Stimulated activated CD4-positive, alpha-beta T cell treated with anti-CD3 and anti-CD28 coated beads, Interleukin-2, amount 100 ng/mL, for 24 hours (primary cell): ENCODE measurements at places on chromosomes 6 and 20.

DNA sequence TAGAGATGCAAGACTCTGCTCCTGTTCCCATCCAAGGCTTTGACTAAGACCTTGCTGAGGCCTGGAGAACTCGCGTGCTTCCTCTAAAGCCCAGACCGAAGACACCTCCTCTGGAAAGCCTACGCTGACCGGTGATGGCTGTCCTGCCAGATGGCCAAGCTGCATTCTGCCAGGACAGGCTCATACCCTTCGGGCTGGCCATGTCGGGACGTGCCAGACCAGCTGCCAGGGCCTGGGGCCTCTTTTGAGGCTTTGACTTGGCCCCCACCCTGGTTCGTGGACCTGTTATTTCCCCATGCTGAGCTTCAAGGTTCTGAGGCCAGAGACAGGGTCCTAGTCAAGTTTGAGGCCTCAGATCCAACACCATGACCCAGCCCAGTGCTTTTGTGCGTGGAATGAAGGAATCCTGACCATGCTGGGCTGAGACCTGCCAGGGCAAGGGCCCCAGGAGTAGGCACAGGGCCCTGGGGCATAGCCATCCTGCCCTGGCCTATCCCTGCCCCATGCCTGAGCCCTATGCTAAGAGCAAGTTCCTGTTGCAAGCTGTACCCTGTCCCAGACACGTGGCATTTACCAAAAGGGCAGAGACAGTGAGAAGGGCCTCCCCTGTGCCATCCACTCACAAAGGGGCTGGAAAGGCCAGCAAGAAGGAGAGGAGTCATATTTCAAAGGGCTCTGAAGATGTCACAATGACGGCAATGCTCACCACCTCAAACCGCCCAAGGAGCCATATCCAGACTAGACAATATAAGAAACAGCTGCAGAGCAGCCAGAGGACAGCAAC, 42.8 kb downstream of the MRPL14 start:
- DNase-seq = no peak

GRCh38 chr20:52193133-52193532, 1.6 kb upstream of the ZFP64 start:
- no peak for DNase-seq

DNA sequence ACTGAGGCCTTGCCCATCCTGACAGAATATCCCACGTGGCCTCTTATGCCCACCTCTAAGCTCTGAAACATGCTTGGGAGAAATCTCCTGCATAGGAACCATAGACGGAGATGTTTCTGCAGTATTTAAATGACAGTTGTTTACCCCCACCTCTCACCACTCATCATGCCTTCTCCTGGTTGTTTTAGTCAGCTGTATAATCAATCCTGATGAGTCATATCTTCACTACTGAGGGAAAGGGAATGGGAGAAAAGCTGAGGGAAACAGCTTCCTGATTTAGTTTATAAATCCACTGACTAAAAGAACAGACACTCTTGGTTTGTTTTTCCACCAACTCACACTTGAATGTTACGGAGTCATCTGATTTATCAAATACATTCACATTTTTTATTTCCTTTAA, 113.2 kb upstream of the TENT5A start:
- DNase-seq = no peak

GRCh38 chr20:9629831-9630230, 115.4 kb downstream of the LAMP5 start:
- DNase-seq = no peak

GRCh38 chr6:16758163-16758975, 2.9 kb downstream of the ATXN1 start:
- no peak for DNase-seq

- DNase-seq = no peak
These were observed 19.8 kb downstream of the HLA-E start for GRCh38 chr6:30508890-30509736.

- DNase-seq = no peak
These were observed 159.8 kb upstream of the SALL4 start for GRCh38 chr20:51961964-51962761.

DNA sequence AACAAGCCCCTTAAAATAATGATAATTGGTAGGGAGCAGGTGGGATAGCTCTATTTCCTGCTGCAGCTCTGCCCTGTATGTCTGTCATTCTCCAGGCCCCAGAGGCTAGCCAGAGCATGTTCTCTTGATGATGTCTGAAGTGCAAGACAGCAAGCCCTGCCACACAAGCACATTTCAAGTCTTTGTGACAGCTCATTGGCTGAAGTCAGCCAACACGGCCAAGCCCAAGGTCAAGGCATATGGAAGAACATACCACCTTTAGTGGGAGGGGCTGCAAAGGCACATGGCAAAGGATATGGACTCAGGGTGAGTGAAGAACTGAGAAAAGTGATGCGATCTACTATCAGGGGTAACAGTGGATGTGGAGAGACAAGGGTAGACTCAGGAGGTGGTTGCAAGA, 116.1 kb downstream of the PRND start:
- no peak for DNase-seq

DNA sequence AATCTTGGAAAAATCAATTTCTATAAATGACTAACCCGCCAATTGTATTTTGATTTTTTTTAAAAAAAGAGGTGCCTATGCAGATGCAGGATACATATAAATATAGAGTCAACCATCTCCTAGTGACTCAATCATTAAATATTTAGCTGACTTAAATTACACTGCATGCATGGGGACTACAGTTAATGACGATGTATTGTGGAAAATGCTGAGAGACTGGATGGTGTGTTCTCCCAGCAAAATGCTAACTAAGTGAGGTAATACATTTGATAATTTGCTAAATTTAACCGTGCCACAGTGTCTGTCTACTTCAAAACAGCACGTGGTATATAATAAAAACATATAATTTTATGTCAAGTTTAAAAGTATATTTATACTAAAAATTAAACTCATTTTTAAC, 341.6 kb downstream of the PRKN start:
- DNase-seq = no peak

GRCh38 chr6:39425346-39426072, 103.0 kb upstream of the KCNK16 start:
- DNase-seq = no peak
